ENCODE measurements at places on chromosomes 4 and X.

GRCh38 chr4:17785858-17786257 is 4.4 kb upstream of the FAM184B start:
- no peak for DNase-seq

- DNase-seq: no peak
Observed at GRCh38 chr4:144340931-144341330, 200.4 kb upstream of the GYPA start.

DNA sequence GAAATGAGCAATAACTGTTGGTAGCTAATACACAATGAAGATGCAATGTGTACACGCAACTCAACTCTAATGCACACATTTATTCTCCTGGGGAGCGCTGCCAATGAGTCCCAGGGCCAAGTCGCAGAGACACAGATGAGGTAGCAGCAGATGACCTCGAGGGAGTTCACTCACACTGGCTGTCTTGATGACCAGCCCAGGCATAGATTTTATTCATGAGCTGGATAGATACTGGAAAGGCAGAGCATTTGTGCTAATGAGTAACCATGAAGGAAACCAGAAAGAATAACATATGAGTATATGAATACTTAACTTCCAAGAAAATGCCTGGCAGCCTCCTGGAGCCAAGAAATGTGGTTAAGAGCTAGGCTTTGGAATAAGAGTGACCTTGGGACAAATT is 42.3 kb downstream of the RASL11B start:
- DNase-seq: no peak

DNA sequence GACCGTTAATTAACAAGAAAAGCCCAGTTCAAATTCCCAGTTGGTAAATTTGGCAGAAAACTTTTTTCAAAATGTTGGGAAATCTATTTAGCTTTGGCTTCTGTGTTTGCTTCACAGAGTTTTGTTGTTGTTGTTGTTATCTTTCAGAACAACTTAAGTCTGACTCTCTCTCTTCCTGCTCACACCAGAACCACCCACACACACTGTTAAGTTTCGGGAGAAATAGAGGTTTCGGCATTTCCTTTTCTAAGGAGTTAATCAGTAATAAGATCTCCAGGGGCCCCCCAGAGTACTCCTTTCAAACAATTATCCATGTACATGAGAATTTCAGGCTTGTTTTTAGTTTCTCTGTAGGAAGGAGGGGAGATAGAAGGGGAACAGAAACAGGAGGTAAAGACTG is 106.2 kb upstream of the PTCHD1 start:
- DNase-seq: no peak

DNA sequence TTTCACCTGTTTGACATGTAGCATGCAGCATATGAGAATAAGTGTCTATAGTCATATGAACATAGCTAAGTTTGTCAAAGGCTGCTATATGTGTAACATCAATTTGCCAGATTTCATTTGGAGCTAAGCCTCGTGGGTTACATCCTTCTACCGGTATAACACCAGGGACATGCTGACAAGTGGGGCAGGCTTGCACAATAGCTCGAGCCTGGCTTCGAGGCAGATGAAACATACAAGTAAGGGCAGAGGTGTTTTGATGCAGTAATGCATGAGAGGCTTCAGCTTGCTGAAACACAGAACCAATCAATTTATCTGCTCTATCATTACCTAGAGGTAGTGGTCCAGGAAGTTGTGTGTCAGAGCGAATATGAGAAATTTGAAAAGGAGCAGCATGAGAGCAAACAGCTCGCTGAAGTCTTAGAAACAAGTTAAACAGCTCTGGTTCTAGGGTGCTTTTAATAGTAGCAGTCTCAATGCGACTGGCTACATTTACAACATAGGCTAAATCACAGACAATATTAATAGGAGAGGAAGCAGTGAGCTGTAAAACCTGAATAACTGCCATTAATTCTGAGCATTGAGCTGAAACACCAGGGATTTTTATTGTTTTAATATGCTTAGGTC is 14.9 kb upstream of the UGDH start:
- DNase-seq: no peak

DNA sequence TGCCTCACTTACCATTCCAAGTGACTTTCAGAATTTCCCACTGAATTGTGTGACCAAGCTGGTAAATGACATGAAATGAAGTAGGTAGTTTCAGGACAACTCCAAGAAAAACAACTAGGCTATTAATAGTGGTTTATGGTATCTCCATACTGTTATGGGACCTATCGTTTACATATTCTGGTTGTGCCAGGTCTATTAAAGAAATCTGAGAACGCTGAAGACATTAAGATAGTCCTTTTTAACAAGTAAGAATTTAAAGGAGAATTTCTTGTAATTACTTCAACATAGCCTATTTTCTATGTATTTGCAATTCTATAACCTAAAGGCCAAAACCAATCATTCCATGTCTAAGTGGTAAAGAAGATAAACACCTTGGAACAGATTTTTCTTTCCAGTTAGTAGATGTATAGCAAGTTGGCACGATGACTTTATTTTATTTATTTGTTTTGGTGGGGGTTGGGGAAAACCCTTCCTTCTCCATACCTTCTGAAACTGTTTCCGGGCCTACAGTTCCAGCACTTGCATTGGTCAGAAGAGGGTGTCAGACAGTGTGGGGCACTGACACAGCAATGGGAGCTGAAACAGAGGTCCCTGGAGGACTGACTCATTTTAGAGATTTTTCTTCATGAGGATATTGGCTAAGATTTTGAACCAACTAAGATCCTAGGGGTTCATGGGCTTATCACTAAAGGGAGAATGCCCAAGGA is 7.6 kb upstream of the DCLK2 start:
- no peak for DNase-seq

DNA sequence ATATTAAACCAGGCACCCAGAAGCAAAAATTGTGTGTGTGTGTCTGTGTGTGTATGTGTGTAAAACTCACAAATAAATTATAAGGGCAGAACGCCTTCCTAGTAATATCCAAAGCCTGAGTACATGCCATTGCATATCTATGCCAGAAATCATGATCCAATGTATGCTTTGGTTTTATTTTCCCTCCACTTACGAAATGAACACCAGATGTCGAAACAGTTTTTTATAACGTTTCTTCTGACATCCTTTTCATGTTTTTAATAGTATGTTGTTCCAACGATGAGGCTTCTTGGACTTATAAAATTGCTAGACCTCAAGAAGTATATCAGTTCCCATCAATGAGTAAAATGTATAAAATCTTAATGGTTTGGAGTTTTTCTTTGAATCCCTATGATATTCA is 55.4 kb downstream of the KCNIP4 start:
- DNase-seq: no peak

DNA sequence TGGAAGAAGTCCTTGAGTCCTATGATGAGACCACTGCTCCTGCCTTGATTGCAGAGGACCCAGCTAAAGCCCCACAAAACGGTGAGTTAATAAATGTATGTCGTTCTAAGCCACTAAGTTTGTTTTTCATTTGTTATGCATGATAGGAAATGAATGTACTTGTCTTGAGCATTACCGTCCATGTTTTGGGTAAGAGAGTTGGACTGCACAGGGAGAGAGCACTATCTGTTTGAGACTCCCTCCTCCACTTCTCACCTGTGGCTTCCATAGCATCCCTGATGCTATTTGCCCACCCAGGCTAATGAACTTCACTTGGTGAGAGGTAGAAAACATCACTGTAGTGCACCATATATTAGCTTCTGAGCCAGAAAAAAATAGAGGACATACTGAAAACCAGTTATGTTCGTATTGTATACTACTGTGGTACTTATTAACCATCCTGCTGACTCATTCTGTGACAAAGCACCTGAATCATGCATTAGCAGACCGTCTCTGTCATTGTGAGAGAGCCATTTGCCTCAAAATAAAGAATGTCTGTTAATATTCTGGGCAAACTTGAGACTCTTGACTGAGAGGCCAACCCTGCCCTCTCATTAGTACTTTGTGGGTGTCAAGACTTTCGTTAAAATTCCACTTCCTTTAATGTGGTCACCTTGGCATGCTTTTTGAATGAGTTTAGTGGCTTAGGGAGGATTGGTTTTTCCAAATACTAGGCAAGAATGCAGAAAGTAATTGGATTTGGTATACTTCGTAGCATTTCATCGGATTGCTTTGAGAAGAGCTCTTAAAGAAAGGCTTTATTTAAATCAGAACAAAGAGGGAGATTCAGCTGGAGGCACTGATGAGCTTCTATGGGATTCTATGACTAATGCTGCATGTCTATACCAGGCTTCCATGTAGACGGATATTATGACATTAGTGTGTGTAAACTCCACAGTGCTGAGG is 99.3 kb upstream of the GRPR start:
- no peak for DNase-seq

- no peak for DNase-seq
Observed at GRCh38 chr4:1354983-1355275, 7.9 kb downstream of the UVSSA start.

DNA sequence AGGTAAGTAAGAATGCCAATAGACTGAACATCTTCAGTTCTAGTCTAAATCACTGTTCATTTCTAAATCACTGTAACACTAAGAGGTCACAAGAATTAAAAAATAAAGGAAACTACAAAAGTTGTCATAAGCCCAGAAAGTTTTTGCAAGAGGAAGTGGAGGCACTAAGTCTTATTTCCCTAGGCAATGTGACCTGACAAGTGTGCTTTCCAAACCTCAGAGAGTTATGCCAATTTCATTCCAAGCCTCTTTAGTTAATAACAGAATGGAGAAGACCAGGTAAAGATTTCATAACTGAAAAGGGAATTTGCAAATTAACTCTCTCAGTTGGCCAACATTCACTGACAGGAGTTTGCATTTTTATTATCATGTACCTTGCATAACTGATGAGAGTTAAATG is 40.5 kb downstream of the BBS12 start:
- no peak for DNase-seq

DNA sequence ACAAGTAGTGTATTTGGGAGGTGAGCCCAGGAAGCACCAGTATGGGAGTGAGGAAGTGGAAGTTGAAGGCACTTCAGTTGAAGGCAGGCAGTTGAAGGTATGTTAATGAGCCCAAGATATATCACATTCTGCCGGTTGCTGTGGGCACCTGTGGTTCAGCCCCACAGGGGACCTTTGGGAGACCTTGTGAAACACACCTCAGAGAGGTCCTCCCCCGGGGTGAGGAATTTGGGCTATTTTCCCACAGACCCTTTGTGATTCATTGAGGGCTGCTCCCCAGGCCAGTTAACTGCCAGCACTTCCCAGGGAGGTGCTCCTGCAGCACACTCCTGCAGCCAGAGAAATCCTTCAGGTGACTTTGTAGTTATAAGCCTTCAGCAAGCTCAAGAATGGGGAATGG is 45.9 kb downstream of the PTCHD1 start:
- DNase-seq: no peak

- DNase-seq: no peak
Observed at GRCh38 chrX:21744060-21744459, 13.9 kb downstream of the SMPX start.

- no peak for DNase-seq
Observed at GRCh38 chr4:116064331-116064730, 950.9 kb upstream of the NDST4 start.

DNA sequence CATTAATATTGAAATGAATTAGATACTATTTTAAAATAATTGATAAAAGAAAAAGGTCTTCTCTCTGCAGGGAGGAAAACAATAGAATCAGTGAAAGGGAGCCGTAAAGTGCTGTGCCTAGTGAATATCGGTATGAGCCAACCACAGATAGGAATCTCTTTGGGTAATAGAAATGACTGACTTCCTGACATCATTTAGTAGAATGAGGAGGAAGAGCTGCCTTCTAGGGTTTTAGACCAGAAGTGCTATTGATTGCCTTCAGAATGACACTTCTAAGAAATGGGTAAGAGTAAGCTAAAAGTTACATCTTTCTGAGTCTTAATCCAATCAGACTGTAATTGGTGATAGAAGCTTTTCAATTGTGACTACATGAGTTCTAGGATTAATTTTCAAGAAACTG is 134.0 kb upstream of the MAP9 start:
- DNase-seq: no peak
